CD4-positive, alpha-beta T cell (primary cell): ENCODE measurements at places on chromosomes 12 and 14.

GRCh38 chr12:99706736-99707473, 59.4 kb downstream of the GARIN6 start:
- no peak for DNase-seq

DNA sequence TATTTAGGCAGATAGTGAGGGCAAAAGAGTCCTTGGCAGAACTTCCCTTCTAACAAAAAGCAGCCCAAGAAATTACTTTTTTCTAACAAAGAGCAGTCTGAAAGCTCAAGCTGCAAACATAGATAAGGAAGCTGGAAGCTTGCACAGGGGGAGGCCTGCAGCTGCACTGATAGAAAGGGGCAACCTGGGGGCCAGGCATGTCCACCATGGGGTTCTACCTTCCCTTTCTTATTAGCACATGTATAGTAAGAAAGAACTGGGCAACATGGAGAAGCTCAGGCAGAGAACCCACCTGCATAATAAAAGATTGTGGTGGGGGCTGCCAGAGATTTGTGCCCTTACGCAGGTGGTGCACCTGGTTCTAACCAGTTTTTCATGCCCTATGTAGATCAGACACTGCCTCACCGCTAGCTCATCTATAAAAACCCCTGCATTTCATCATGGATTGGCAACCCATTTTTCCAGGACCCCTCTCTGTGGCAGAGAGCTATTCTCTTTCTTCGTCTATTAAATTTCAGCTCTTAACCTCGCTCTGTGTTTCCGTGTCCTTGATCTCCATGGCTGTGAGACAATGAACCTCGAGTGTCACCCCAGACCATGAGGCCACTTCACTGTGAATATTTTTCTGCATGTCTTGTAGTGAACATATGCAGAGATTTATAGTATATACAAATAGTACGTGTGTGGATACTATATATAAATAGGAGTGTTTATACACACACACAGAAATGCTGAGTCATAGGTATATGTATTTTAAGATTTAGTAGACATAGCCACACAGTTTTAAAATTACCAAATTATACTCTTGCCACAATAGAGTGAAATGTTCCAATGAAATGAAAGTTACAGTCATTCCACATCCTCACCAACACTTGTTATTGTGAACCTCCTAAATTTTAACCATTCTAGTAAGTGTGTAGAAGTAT, 53.0 kb downstream of the PEX5 start:
- no peak for DNase-seq

GRCh38 chr14:99671235-99672224, 12.6 kb upstream of the CYP46A1 start:
- no peak for DNase-seq

GRCh38 chr14:62133776-62134550, 371.7 kb downstream of the SNAPC1 start:
- no peak for DNase-seq

DNA sequence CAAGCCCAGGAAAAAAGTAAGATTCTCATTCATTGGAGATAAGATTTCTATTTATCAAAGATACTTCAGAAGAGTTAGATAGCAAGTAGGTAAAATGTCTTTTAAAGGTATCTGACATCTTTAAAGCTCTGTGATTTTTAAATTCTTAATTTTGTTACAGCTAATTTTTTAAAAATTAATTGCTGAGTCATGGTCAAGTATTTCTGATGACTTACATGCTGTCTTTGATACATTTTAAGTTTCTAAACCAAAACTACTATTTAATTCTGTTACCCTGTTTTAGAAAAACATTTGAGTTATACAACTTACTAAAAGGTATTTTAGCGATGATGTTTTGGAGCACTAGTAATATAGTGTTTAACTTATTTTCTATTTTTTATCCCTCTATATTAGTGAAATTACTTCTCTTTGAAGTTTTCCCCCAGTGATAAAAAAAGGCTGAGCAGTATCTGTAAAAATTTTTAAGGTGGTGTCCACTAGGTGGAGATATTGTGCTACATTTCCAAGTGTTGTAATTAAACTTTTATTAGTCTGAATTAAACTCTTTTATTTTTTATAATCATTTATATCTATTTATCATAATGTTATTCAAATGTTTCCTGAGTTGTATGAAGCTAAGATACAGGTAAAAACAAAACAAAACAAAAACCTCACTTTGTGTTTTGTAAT, 11.5 kb downstream of the ALG10 start:
- no peak for DNase-seq

DNA sequence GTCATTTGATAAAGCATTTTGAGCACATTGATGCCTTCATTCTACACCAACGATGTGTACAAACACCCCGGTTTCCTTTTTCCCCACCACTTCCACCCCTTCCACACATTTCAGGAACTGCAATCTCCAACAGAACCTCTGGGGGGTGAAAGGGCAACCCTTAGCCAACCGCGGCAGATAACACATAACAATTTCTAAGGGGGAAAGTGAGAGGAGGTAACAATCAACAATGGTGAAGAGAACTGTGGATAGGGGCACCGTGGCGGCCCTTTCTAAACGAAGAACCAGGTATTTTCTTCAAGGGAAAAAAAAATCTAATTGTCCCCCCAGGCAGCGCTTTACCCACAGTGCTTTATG, 1.1 kb downstream of the KITLG start:
- no peak for DNase-seq

- DNase-seq = no peak
Observed at GRCh38 chr14:101017806-101018560, 114.5 kb upstream of the RTL1 start.

DNA sequence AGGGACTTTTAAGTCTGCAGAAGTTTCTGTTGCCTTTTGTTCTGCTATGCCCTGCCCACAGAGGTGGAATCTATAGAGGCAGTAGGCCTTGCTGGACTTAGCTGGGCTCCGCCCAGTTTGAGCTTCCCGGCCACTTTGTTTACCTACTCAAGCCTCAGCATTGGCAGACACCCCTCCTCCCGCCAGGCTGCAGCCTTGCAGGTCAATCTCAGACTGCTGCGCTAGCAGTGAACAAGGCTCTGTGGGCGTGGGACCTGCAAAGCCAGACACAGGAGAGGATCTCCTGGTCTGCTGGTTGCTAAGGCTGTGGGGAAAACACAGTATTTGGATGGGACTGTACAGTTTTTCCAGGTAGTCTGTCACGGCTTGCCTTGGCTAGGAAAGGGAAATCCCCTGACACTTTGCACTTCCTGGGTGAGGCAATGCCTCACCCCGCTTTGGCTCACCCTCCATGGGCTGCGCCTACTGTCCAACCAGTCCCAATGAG, 43.7 kb downstream of the CCDC59 start:
- no peak for DNase-seq

DNA sequence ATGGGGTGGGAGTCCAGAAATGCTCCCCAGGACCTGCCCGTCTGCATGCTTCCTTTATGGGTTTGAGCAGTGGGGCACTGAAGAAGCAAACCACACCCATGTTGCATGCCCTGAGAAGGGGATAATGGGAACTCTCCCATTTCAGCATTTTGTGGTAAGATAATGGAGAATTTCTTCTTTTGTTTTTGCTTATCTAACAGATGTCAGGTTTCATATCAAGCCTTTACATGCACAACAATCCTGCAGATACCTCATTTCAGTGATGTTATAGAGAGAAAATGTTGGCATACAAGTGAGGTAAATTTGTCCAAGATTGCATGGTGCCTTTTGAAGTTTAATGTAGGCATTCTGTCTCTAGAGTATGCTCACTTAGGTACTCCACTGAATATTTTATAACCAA, 177.0 kb downstream of the ALX1 start:
- no peak for DNase-seq

- DNase-seq = no peak
Observed at GRCh38 chr12:45336331-45336730, 120.4 kb downstream of the ANO6 start.

DNA sequence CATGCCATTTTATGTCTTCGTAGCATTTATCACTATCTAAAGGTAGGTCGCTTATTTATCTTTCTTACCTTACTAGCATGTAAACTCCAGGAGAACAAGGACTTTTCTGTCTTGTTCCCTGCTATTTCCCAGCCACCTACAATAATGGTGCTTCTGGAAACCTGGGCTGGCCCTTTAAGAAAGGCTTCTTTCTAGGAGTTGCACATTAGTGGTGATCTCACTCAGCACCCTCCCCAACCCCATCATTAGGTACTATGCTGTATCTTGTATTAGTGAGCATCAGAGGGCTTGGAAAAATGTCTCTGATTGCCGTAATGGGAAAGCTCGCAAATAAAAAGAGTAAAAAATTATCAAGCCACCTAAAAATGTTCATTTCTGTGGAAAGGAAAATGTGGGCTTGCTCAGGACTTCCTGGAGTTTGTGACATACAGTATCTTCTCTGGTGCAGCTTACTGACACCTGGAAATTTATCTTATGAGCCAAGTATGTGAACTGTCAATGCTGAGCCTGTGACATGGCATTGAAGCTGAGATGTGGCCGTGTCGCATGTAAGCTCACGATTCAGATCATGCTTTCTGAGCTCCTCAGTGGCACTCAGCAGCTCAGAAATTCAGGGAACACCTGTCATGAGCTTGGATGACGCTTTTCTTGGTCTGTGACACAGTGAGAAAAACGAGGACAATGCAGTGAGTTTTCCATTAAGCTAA, 12.4 kb downstream of the CCDC92 start:
- no peak for DNase-seq

DNA sequence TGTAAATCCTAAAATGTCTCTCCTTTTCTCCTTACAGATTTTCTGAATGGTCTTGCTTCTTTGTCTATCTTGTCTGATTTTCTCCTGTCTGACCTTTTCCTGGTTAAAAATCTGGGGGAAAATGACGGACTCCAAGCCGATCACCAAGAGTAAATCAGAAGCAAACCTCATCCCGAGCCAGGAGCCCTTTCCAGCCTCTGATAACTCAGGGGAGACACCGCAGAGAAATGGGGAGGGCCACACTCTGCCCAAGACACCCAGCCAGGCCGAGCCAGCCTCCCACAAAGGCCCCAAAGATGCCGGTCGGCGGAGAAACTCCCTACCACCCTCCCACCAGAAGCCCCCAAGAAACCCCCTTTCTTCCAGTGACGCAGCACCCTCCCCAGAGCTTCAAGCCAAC, 23.0 kb downstream of the ACACB start:
- DNase-seq = no peak

GRCh38 chr12:116366824-116367223, 89.3 kb upstream of the MED13L start:
- no peak for DNase-seq

DNA sequence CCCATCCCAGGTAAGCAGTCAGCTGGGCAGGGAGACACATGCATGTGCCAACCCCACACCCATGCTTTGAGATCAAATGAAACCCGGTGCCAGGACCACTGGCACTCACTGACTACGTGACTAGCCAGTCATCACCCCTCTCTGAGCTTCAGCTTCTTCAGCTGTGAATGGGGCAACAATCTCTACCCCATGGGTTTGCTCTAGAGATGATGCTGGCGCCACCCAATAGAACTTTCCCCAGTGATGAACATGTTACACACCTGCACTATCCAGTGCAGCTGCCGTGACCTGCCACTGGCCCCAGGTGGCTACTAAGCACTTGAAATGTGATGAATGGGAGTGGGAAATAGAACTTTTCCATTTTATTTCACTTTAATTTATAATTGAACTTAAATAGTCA, 70.3 kb downstream of the PITPNM2 start:
- DNase-seq = no peak

- DNase-seq = no peak
Observed at GRCh38 chr12:93229494-93230325, 148.0 kb upstream of the NUDT4 start.

DNA sequence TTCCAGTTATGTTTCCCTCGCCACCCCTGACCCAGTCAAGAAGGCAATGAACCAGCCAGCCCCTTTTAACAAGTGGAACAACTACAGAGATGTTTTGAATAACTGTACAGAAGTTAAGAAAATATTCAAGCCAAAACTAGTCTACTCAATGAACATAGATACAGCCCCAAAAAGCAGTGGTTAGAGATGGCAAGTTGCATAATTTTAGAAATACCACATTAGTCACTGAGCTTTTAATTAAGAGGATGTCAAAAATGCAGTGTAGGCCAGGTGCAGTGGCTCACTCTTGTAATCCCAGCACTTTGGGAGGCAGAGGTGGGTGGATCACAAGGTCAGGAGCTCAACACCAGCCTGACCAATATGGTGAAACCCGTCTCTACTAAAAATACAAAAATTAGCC, 27.2 kb downstream of the PROX2 start:
- no peak for DNase-seq

DNA sequence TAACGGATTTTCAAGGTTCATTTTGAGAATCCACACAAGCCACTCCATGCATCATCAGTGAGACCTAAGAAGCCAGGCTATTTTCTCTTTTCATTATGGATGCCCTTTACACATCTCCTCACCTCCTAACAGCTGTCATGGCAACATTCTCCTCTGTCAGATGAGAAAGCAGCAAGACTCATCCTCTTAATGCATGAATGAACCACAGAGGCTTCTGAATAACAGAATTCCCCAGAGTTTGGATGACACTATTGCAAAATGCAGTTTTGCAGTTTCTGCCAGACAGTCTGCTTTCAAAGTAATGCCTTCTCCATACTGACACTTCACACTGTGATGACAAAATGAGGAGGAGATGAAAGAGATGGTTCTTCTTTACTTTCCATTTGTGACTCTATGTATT, 286.7 kb upstream of the GRIP1 start:
- no peak for DNase-seq

DNA sequence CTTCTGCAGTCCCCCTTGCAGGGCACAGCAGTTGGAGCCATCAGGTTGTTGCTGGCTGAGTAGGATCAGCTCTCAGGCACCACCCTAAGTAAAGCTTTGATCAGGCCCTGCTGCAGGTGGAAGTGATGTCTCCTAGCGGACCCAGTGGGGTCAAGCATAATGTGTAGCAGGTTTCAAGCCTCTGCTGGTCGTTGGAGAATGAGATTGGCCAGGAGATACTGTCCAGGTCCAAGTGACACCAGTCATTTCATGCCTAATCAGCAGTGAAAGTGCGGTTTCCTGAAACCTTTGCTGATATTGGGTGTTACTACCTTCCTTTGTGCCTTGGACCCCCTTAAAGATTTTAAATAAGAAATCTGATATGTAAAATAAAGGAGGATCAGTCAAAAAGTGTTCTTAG, 72.6 kb downstream of the SUSD6 start:
- no peak for DNase-seq

- no peak for DNase-seq
Observed at GRCh38 chr14:96285667-96286066, 29.7 kb downstream of the BDKRB1 start.

GRCh38 chr14:64347748-64348147, 40.4 kb upstream of the MTHFD1 start:
- DNase-seq = no peak

DNA sequence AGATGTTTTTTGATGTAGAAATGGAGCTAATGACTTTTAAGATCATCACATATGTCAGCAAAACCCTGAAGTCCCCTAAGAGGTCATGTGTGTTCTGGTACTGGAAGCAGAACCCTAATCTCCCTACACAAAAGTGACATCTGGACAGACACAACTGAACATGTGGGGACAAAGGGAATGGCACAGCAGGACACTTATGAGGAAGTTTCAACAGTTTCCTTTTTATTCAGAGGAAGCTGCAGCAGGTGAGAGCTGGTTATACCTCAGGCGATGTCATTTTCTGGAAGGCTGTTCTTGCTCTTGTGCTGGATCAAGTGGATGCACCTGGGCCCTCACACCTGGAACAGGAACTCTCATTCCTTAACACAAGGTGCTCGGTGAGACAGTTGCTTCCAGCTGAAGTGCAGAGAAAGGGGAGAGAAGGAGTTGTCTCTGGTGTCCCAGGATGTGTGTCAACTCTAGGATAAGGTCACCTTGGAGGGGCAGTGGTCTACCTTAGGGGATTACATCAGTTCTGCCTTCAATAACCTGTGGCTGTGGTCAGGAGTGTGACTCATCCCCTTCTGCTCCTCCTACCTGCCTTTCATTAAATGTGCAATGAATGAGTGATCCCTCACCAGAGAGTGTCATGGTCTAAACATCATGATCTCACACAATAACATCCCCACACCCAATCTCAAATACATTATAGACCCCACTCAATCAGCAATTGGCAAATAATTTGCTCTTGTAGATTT, 463.4 kb downstream of the TMEM121 start:
- DNase-seq = no peak
